ENCODE measurements at places on chromosomes 11 and 22.
A peak's percentile ranks its signal among the peaks of the same experiment; 100 is the strongest.

DNA sequence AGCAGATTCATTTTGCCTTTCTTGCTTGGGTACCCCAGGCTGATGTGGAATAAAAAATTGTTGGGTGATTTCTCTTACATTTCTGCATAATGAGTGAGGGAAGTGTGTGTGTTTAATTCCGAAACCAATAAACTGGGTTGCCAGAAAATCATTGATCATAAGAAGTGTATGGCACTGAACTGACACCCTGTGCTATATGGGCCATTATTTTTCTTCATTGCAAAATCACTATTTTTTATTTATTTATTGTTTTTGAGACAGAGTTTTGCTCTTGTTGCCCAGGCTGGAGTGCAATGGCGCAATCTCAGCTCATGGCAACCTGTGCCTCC, 14.6 kb upstream of the HIKESHI start:
- H3K27ac ChIP-seq, result no peak overlapping the region
- no peak for DNase-seq
- H3K4me1 ChIP-seq, result no peaks in the 10 kb centered on the region
- no peaks in the 10 kb centered on the region for H3K27me3 ChIP-seq

DNA sequence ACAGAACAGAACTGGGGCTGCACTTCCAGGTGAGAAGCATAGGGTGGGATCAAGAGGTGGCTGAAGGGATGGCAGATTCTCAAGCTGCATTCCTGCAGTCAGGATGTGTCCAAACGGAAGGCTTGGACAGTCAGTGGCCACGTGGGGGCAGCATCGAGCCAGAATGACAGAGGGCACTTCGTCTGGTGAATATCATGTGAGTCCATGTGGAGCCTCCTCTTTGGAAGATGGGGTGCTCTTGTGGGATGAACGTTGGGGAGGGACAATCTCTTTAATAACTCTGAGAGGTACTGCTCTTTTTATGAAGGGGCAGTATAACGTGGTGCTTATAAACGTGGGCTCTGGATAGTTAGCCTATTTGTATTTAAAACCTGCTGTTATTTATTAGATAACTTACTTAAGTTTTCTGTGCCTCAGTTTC, 154.9 kb upstream of the NAV2 start:
- H3K27ac ChIP-seq, result no peak overlapping the region
- H3K36me3 ChIP-seq, result no peaks in the 10 kb centered on the region
- no peak overlapping the region for H3K4me3 ChIP-seq

GRCh38 chr22:23000657-23001347, 69.5 kb upstream of the GNAZ start:
- no peak for DNase-seq
- no peaks in the 10 kb centered on the region for H3K36me3 ChIP-seq
- H3K27ac ChIP-seq, result no peak overlapping the region
- H3K4me1 ChIP-seq, result no peaks in the 10 kb centered on the region
- no peak overlapping the region for H3K4me3 ChIP-seq
- peaks cover 50% of the 10 kb centered on the region for H3K27me3 ChIP-seq

DNA sequence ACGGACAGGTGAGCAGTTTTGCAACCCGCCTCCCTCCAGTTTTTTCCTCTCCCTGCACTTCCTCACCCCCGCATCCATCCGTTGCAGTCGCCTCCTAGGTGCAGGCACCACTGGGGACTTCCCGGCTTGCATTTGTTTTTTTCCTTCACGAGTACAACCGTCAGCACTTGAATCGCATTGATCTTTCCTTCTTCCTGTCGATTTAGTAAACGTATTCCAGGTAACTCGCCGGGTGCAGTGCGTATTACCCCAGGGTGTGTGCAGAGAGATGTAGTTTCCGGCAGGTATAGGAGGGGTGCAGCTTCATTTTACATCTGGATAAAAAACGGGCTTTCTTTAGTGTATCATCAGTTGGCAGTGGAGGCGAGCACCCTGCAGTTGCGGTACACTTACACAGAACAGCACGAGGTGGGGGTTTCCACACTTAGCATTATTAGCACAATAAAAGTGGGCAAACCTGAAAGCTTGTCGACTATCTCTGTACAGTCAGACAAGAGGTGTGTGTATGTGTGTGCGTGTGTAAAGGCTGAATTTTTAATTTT, at the start of gene SORL1-AS1:
SORL1-AS1 (minus strand) TSS at position 359 of the 542 bp plus-strand sequence.
- DNase-seq, result no peak
- H3K27me3 ChIP-seq, result peaks cover 5% of the 10 kb centered on the region
- H3K4me3 ChIP-seq, result peak within 1 kb of the TSS; percentile 96

DNA sequence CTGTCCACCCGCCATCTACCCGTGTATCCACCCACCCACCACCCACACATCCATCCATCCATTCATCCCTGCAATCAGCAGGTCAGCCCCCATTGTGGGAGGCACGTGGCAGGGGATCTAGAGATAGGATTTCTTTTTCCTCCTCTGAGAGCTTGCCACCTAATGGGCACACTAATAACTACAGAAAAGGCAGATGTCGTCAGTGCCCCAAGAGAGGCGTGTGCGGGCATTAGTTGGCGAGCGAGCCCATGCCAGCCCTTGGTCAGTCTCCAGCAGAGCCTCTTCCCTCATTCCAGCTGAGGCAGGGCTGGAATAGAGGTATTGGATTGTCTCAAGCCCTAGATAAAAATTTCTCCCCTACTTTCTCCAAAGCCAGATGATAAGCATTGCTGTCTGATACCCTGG, 9.7 kb downstream of the USP2 start:
- H3K27me3 ChIP-seq, result no peaks in the 10 kb centered on the region
- H3K4me3 ChIP-seq, result no peak overlapping the region
- no peak overlapping the region for H3K27ac ChIP-seq
- no peak for DNase-seq
- H3K4me1 ChIP-seq, result peaks cover 82% of the 10 kb centered on the region

DNA sequence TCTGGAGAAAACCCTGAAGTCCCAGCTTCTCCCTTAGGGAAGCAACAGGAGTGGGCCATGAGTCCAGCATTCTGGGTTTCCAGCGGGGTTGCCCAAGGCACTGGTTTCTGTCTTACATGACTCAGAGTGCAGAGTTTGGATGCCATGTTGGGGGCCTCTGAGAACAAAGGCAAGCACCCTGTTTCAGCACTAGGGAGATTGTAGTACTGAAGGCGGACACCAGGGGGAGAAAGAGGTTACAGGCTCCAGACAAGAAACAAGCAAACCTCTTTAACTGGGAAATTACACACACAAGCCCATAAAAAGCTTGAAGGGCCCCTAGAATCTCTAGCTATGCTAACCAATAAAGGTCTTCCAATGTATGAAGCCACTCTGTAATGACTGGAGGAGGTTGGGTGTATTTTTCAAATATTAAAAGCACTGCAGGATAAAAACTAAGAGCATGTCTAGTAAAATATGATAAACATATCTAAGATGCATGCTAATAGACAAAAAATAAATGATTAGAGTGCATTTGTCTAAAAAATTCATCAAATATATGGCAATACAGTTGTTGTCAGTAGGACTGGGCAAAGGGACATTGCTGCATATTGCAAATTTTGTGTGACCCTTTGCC, 7.1 kb downstream of the MS4A6E start:
- no peak overlapping the region for H3K27ac ChIP-seq
- H3K27me3 ChIP-seq, result peaks cover 9% of the 10 kb centered on the region
- peak; percentile 78 for DNase-seq
- H3K36me3 ChIP-seq, result no peaks in the 10 kb centered on the region

DNA sequence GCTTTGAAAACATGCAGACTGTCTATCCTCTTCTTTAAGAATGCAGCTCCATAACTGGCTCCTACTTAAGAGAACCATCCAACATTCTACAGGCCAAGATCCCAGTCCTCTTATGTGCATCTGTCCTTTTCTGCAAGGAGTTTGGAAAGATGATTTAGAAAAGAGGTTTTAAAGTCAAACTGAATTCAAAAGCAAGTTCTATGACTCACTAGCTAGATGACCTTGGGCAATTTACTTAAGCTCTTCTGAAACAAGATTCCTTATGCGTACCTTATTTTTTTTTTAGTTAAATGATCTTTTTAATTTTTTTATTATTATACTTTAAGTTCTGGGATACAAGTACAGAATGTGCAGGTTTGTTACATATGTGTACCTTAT, 29.2 kb downstream of the GUCY1A2 start:
- no peaks in the 10 kb centered on the region for H3K36me3 ChIP-seq
- H3K4me3 ChIP-seq, result no peak overlapping the region
- H3K27me3 ChIP-seq, result no peaks in the 10 kb centered on the region
- H3K27ac ChIP-seq, result peak overlapping the region; percentile 93
- peaks cover 44% of the 10 kb centered on the region for H3K4me1 ChIP-seq

- peaks cover 18% of the 10 kb centered on the region for H3K36me3 ChIP-seq
- H3K4me3 ChIP-seq, result no peak overlapping the region
- no peak overlapping the region for H3K27ac ChIP-seq
- H3K4me1 ChIP-seq, result peaks cover 11% of the 10 kb centered on the region
- DNase-seq, result no peak
- no peaks in the 10 kb centered on the region for H3K27me3 ChIP-seq
Observed at GRCh38 chr22:31952094-31952401, 7.7 kb downstream of the YWHAH start.

DNA sequence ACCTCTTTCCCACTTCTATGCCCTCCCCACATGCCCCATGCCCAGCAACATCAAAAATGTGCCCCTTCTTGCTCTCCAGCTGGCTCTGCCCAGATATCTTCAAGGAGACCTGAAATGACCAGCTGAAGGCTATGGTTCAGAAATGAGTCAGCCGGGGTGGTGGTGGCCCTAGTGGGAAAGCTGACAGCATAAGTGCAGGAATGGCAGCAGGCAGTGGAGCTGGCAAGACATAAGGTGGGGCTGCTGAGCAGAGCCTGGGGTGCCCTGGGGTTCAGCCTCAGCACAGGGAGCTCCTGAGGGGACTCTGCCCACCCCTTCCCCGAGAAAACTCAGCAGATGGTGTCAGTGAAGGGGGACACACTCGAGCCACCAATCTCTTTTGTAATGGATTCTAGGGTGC, 593.4 kb downstream of the BUD13 start:
- no peak overlapping the region for H3K4me3 ChIP-seq
- H3K27me3 ChIP-seq, result peaks cover 3% of the 10 kb centered on the region
- H3K27ac ChIP-seq, result no peak overlapping the region
- H3K36me3 ChIP-seq, result no peaks in the 10 kb centered on the region

GRCh38 chr11:120122924-120123683, 14.8 kb downstream of the TRIM29 start:
- H3K27me3 ChIP-seq, result peaks cover 23% of the 10 kb centered on the region
- H3K4me3 ChIP-seq, result no peak overlapping the region
- H3K27ac ChIP-seq, result no peak overlapping the region
- no peaks in the 10 kb centered on the region for H3K36me3 ChIP-seq
- no peak for DNase-seq

- no peak for DNase-seq
- H3K4me1 ChIP-seq, result peaks cover 30% of the 10 kb centered on the region
- no peak overlapping the region for H3K27ac ChIP-seq
Observed at GRCh38 chr11:67351275-67352005, 1.9 kb downstream of the POLD4 start.

All from mesothelial cell of epicardium (in vitro differentiated cells).